Activated CD4-positive, alpha-beta memory T cell treated with anti-CD3 and anti-CD28 coated beads, Interleukin-2, amount 10 ng/mL, durations not matched to agents 7 days and 5 days (primary cell): ENCODE measurements at places on chromosomes 2 and 18.

DNA sequence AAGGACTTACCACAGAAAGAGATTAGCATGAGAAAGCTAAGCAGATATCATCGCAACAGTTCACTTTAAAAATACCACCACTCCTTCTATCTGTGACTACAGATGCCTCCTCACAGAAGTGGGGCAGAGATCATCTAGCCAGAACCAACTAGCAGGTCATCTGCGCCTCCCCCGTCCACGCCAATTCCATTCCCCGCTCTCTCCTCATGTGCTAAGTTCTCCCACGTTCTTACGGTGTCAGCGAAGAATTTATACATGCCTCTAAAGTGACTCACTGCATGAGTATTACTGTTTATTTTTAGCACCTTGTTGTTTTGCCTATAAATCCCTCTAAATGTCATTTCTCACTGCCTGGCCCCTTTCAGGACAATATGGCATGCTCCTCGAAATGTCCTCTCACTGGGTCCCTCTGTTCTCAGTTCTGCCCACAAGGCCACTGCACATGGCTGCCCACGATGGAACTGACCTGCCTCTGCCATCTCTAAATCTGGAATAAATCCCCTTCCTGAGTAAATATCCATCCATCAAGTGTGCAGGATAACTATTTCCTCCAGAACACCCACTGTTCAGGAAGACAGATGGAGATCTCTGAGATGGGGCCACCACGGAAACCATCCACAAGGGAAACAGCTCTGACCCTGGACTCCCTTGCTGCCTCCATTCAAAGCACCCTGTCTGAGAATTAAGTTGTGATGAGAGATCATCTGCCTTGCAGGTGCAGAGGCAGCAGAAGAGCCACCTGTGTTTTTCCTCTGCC, 137.7 kb downstream of the IRS1 start:
- no peak for DNase-seq

DNA sequence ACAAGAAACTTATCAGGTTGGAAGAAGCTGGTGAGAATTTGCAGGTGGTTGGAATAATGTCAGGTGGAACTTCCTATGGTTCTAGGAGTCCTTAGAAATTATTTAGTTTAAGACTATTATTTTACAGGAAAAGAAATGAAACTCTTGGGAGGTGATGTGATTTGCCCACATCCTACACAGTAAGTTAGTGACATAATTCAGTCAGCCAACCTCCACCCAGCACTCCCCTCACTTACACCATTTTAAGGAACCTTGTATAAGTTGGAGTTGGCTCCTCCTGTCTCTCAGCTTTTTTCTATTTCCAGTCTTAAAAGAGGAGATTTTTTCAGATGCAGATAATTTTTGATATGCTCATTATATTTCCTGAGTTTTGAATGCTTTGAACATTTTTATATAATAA, 86.4 kb downstream of the SKA1 start:
- DNase-seq = no peak

DNA sequence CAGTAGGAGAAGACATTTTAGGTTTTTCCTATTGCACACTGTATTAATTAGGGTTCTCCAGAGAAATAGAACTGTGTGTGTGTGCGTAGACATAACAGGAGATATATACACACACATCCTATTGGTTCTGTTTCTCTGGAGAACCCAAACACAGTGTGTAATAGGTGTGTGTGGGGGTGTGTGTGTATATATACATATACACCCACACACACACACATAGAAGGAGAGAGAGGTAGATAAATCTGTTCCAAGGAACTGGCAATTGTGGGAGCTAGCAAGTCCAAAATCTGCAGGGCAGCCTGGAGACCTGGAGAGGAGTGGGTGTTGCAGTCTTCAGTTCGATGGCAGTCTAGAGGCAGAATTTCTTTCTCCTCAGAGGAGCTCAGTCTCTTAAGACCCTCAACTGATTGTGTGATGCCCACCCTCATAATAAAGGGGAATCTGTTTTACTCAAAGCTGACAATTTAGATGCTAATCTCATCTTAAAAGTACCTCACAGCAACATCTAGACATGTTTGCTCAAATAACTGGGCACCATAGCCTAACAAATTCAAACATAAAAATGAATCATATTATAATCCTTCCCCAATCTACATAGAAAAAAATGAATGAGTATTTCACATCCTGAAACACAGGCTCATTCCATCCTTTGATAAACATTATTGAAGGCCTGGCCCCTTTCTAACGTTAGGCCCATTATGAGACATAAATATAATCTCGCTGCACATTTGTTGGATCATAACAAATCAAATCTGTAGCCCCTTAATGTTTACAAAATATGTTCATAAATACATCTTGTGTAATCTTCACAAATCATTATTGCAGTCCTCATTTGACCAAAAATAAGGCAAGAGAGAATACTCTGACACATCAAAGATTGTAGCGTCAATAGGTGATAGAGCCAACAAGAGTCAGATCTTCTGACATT, 35.1 kb upstream of the RTN4 start:
- DNase-seq = no peak

GRCh38 chr2:129751409-129751808, 228.1 kb upstream of the RAB6C start:
- no peak for DNase-seq

GRCh38 chr2:129481306-129482219, 497.9 kb upstream of the RAB6C start:
- no peak for DNase-seq

DNA sequence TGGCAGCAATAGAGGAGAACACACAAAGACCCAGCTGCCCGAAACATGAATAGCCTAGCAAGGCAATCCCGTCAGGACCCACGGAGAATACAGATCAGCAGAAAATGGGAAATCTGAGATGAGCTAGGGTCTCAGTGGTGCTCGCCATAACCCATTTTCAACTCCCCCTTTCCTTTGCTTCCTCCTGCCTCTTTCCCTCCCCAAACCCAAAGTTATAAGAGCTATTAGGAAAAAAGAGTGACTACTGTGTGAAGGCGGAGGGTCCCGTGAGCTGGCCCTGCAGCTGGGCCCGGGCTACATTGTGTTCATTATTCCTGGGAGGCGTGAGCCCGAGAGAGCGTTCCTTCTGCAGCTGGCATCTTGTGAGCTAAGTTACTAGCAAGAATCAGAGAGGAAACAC, 118.4 kb downstream of the PID1 start:
- no peak for DNase-seq

- no peak for DNase-seq
Measured at GRCh38 chr2:220779931-220780330, 792.2 kb downstream of the EPHA4 start.

DNA sequence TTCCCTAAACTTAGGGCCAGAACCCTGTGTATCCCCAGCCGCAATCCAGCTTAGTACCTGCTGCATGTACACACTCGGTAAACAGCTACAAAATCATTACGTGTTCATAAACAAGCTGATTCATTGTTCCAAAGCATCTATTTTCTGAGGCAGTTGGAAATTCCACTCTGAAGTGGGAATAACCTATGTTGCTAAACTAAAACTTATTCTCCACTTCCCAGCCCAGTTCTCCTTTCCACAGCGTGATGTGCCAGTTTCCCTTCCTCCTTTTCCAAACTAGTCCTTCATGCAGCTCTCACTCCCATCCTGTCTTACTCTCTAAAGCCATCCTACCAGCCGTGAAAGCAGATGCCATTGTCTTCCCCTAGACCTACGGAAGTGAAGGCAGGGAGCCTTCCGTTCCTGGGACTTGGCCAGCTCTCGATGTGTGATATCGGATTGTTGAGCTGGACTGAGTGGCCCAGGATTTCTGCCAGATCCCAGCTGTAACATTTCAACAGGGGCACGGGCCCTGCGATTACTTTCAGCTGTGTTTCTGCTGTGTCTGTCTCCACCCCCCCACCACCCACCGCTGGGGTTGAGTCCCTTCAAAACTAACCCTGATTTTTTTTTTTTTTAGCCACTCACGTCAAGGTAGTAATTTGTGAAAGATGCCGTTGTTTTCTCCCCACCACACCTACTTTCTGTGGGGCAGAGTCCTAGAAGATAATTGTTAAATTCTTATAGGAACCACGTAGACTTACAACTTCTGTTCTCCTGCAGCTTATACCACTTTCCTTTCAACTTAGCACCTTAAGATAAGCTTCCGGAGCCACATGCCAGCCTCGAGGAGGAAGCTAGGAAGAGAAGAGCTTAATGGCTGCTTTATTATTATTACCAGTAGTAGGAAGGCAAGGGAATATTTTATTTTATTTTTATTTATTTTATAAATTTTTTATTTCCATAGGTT, 100.9 kb downstream of the CRIM1 start:
- DNase-seq = no peak

DNA sequence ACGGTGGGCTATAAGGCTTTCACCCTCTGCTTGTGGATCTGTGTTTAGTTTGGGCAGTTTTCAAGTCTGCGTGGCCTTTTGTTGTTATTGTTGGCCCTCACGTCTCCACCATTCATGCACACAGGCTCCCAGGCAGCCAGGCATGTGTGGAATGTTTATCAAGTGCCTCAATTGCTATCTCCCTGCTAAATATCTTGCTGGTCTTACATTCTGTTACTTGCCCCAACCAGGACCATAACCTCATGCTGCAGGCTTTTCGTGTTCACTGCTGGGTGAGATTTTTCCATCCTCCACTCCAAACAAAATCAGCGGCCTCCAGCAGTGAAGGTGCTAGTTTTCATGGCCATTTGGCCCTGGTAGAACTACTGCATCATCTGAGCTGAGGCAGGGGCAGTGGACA, 63.0 kb upstream of the DSC1 start:
- no peak for DNase-seq

GRCh38 chr2:237889811-237890210, 30.4 kb downstream of the RAMP1 start:
- no peak for DNase-seq

DNA sequence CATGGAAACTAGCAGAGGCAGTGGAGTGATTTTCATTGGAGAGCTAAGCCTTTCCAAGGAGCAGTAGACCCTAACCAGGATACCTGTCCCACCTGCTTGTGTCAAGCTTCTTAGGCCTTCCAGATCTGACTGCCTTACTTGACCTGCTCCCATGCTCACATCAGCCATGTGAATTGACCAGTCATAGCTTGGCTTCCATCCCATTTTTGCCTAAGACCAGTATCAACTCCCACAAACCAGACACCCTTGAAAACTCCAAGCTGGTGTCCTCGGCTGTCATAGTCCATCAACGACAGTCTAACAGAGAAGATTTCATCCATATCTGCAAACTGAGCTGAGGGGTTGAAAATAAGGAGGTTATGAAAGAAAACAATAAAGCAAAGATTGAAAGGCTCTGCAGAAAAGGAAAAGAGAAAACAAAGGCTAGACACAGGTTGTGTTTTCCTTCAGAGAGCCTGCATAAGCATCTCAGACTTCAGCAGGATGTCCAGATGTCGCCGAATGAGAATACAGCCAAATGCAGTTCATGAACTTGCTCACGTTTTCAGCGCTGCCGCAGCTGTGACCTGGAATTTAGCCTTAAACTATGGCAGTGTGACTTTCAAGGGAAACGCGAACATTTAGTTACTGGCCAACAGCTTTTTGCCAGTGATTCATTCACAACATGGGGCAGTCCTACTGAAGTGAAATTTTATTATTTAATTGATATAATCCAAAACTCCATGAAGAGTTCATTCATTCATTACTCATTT, 868.1 kb upstream of the ID2 start:
- DNase-seq = no peak

GRCh38 chr2:146193619-146194018, 1651.2 kb upstream of the ACVR2A start:
- DNase-seq = no peak

- no peak for DNase-seq
Measured at GRCh38 chr2:20052861-20053281, 1.4 kb upstream of the LAPTM4A start.

DNA sequence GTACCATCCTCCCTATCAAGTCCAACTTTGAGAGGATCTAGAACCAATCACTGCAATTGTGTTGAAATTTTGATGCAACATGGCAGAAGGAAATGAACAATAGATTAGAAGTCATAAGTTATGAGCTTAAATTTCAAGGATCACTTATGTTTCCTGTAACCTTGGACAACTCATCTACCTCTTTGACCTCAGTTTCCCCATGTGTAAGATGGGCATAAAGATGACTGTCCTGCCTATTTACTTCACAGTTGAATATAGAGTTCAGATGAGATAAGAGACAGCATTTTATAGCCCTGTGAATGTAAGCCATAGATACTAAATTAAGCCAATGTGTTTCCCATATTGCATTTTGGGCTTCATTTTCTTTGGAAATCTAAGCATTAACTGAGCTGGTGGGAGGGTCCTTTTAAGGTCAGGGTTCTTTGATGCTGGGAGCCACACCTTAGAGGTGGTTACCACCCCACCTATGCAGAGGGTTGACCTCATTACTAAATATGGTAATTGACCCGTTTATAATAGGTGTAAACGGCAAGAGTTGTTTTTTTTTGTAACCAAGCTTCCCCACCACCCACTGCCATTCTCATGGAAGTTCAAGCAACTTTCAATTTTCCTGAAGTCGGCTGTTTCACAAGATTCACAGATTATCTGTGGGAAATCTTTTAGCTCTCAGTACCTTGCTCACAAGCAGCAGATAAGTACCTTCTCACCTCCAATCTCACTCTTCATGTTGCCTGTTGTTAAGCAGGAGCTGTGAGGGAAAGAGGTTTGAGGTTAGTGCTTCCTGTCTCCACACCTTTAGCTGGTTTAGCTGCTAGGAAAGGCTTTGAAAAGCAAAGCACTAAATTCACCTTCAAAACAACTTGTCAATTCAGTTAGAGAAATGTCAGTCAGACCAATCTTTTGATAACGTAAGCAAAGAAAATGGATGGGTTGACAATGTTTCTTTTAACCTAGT, 13.3 kb downstream of the CD28 start:
- DNase-seq = no peak

- DNase-seq = no peak
Measured at GRCh38 chr2:88416016-88416663, 36.4 kb downstream of the FOXI3 start.

GRCh38 chr2:164252568-164253287, 368.6 kb downstream of the GRB14 start:
- no peak for DNase-seq

DNA sequence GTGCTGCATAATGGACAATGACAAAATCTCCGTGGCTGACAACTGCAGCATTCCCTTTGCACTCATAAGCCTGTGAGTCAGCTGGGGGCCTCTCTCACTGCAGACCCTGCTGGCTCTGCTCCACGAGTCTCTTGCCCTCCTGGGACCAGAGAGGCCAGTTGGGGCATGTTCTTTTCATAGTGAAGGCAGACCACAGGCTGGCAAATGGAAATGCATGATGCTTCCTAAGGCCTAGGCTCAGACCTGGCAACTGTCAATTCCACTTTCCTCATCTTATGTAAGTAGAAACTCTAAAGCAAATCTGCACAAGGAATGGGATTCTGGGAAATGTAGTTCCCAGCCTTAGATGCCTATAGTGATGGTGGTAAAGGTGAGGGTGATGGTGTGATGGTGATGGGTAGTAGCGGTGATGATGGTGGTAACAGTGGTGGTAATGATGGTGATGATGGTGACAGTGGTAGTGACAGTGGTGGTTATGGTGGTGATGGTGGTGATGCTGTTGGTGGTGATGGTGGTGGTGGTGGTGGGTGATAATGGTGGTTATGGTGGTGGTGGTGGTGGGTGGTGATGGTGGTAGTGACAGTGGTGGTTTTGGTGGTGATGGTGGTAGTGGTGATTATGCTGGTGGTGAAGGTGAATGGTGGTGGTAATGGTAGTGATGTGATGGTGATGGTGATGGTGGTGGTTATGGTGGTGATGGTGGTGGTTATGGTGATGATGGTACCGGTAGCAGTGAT, 185.8 kb upstream of the ARL4C start:
- no peak for DNase-seq

GRCh38 chr2:40371525-40372282, 80.2 kb downstream of the SLC8A1 start:
- no peak for DNase-seq
